Endothelial cell (in vitro differentiated cells): ENCODE measurements at places on chromosomes 2 and 18.

GRCh38 chr2:20616341-20616871 lies 34.5 kb downstream of the HS1BP3 start:
- DNase-seq = no peak

- no peak for DNase-seq
Observed at GRCh38 chr2:176664478-176664877, 395.2 kb downstream of the MTX2 start.

DNA sequence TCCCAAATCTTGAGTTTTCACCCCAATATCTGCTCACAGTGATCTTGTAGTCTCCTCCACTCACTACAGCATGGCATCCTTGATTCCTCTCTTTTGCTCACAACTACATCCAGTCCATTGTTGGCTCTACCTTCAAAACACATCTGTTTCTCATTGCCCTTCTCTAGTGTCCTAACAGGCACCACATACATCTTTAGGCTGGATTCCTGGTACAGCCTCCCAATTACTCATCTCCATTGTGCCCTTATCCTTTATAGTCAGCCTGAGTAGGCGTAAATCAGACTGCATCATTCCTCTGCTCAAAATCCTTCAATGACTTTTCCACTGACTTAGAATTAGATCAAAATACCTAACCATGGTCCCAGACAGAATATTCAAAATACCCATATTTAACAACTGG lies 10.7 kb upstream of the TAF1B start:
- DNase-seq = no peak

- DNase-seq = no peak
Observed at GRCh38 chr2:214575030-214575429, 164.2 kb downstream of the VWC2L start.

DNA sequence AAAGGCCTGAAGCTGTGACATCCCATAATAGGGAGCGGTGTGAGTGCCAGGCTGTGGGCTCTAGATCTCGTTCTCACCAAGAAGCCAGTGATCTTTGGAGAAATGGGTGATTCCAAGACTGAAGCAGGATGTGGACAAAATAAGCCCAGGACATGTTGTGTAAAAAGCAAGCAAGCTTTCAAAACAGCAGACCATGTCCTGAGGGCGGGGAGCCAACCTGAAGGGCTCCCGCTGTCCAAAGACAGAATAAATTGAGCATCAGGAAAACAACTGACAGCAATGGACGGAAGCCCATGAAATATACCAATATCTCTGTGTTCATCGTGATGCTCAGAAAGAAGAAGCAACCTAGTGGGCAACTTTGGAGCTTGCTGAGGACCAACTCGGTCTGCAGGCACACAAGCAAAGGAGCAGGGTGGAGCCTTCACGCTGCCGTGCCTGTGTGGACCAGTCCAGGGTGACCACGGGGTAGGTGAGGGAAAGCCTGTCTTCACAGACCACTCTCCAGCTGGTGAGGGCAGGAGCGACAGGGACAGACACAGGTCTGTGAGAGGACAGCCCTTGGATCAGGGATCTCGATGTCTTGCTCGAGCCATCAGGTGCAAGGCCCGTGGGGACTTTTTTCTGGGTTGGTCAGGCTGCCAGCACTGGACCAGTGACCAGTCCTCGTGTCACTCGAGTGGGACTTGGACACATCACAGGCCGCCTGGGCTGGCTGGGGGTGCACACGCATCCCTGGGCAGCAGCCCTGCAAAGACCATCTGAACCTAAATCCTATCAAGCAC lies 21.5 kb downstream of the MTERF4 start:
- DNase-seq = no peak

- DNase-seq = no peak
Observed at GRCh38 chr18:59994357-59994756, 94.6 kb downstream of the PMAIP1 start.

DNA sequence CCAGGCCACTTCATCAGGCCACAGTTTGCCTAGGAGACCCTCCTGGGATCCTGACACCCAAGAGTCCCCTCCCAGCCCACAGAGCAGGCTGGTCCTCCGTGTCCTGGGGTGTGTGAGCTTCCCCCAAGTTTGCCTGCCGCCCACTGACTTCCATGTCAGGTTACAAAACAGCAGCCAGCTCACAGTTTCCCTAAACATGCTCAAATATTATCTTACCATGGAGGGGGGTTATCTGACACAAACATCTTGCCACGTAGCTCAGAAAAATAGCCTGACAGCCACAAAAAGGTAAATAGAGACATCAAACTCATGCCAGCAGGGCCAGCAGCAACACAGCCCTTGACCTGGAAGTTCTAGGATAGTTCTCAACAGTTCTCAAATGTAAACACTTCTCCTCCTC lies 346.5 kb downstream of the TNS1 start:
- no peak for DNase-seq

DNA sequence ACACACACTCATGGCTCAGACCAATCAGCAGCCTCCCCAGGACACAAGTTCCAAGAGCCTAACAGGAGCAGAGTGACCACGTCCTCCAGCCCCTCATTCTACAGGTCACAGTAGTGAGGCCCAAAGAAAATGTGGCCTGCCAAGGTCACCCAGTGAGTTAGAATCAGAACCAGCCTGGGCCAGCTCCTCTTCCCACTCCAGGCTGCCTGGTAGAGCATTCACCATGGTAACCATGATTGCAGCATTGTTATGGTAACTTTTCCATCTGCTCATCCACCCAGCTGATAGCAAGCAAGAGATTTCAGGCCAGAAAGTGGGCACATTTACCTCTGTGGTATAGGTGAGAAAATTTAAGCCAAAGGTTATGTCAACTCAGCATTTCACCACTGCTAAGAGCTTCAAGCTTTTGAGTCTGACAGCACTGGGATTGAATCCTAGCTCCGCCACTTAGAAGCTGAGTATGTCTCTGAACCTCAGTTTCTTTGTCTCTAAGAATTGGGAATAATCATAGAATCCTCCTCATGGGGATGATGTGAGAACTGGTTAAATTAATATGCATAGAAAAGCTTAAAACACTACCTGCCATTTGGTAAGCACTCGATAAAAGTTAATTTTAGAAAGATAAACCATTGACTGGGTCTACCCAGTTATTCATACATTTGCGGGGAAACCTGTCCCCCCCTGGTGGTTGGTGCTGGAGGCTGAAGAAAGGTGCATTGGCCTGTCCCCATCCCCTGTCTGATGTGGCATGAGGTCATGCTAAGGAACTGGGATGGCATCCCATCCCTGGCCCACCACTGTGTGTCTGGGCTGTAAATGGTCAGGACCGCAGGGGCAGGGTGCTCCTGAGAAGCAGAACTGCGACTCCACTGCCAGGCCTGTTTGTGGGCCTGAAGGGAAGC lies 181.5 kb downstream of the KLHL29 start:
- peak; percentile 53 for DNase-seq

DNA sequence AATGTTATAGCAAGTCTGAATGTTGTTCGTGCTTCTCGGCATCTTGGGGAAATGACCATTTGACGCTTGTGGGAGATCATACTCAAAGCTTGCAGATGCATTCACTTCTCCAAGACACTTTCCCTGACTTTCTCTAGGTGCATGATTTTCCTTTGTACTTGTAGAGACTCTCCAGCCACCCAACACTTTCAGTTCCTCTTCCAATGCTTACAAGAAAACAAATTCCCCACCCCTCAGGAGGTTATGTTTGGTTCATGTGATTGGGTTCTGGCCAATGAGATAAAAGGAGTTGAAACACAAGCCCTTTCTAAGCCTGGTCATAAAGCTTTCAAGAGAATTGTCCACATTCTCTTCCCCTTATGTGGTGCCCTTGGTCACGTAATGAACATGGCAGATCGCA lies 156.3 kb downstream of the EPHA4 start:
- DNase-seq = no peak

GRCh38 chr2:193868833-193869232 lies 1674.1 kb upstream of the TMEFF2 start:
- no peak for DNase-seq

GRCh38 chr18:13989199-13989598 lies 73.9 kb upstream of the MC2R start:
- no peak for DNase-seq

GRCh38 chr2:182020286-182021070 lies 34.8 kb downstream of the PPP1R1C start:
- DNase-seq = no peak

DNA sequence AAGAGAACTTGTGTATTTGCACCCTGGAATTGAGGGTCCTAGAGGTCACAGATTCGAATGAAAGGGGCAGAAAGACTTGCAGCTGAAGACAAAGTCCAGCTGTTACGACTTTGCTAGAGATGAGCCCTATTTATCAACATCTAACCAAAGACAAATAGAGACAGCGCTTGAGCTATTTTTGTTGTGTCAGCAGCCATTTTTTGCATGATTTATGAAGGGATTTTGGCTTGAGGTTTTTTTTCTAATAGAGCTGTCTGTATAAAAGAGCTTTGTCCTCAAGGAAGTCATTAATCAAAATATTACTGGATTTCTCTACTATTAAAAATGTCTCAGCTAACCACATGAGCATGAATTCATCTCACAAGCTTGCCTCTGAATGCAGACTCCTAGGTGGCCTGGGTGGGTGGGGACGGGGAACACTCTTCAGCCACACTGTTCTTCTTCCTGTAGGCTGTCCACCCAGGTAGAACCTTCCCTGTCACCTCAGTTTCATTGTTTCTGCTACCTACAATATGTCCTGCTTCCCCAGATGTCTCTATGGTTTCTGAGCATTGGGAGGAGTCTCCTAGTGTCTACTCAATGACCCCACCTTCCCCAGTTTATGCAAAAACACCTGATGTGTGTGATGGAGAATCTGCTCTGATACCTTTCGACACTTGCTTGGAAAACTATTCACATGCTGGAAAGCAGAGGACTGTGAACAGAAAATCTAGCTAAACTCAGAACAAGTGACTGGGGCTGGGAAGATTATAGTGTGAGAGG lies 7.2 kb upstream of the CD226 start:
- no peak for DNase-seq

GRCh38 chr2:119513832-119514231 lies 10.5 kb downstream of the SCTR start:
- no peak for DNase-seq

DNA sequence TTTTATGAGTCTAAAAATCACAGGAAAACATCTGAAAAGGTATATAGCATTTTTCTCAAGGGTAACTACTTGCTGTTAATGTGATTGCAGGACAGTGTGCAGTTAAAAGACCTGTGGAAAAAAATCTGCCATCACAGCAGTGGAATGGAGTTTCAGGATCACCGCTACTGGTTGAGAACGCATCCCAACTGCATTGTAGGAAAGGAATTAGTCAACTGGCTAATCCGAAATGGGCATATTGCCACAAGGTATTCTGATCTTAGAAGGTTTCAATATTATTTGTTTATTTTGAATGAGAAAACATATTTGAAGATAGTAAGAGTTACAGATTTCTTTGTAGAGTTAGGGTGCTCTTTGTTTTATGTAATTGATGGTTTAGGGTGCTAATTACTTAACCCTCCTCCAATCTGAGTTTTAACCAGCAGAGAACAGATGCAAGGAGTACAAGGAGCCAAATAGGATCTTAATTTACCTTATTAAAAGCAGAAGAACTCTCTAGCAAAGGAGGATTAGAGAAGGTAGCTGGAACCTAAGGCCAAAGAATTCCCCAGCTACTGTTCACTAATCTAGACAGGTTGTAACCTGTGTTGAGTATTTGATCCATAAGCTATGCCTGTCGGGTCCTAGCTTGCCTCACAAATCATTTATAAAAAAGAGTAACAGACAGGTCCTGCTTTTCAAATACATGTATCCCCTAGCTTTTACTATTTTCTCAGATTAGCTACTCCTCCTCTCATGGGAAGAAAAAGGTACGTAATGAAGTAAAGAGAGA lies 35.0 kb downstream of the PIKFYVE start:
- DNase-seq = no peak

DNA sequence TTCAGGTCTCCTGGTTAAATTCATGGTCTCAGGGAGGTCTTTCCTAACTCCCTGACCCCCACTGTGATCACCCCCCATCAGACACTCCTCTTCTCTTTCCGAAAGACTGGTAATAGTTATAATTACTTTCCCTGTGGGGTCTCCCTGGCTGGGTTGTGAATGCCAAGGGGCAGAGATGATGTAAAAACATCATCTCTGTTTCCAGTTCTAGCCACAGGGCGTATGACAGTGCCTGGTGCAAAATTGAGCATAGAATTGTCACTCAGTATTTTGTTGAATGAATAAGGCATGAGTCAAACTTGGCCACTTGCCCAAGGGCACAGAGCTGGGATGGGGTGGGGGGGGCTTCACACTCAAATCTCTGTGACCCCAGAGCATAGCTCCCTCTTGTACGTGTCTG lies 65.2 kb downstream of the LTBP1 start:
- DNase-seq = no peak

DNA sequence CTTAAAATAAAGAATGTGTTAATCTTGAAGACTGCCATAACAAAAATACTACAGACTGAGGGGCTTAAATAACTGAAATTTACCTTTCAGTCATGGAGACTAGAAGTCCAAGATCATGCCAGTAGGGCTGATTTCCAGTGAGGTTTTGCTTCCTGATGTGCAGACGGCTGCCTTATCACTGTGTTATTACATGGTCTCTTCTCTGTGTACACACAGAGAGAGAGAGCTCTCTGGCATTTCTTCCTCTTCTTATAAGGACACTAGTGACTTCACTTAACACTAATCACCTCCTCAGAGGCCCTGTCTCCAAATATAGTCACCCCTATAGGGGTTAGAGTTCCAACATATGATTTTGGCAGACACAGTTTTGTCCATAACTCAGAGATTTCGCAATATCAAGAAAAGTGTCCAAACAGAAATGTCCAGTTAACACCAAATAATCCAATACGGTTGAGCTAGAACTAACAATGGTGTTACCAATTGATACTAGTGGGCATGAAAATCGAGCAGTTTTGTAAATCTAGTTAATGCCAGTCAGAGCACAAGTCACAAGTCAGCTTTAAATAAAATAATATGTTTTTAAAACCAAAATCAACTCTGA lies 399.8 kb downstream of the ADCYAP1 start:
- DNase-seq = no peak

DNA sequence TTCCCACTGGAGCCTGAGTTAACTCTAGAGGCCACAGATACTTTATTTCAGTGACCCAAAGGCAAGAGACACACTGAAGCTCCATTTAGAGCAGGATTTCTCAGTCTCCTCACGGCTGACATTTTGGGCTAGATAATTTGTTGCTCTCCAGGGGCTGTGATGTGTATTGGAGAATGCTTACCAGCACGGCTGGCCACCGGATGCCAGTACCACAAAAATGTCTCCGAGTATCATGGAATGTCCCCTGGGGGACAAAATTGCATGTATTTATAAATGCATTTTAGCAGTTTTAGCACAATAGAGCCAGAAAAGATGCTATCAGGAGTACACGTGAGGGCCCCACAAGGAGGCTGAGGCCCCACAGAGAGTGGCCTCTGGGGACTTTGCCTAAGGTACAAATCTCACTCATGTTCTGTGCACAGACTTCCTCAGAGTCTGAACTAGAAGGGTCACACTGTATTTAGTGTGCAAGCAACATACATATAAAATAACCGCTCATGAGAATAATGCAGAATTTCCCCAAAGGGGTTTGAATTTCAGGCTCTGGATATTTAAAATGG lies 20.5 kb upstream of the DCC start:
- no peak for DNase-seq

- DNase-seq = no peak
Observed at GRCh38 chr2:66515743-66516142, 80.8 kb downstream of the MEIS1 start.

GRCh38 chr2:59288771-59289170 lies 1047.6 kb upstream of the FANCL start:
- DNase-seq = no peak

- DNase-seq = no peak
Observed at GRCh38 chr2:240647503-240648154, 22.3 kb downstream of the GPR35 start.
